ENCODE measurements at places on chromosomes 6 and 20.

DNA sequence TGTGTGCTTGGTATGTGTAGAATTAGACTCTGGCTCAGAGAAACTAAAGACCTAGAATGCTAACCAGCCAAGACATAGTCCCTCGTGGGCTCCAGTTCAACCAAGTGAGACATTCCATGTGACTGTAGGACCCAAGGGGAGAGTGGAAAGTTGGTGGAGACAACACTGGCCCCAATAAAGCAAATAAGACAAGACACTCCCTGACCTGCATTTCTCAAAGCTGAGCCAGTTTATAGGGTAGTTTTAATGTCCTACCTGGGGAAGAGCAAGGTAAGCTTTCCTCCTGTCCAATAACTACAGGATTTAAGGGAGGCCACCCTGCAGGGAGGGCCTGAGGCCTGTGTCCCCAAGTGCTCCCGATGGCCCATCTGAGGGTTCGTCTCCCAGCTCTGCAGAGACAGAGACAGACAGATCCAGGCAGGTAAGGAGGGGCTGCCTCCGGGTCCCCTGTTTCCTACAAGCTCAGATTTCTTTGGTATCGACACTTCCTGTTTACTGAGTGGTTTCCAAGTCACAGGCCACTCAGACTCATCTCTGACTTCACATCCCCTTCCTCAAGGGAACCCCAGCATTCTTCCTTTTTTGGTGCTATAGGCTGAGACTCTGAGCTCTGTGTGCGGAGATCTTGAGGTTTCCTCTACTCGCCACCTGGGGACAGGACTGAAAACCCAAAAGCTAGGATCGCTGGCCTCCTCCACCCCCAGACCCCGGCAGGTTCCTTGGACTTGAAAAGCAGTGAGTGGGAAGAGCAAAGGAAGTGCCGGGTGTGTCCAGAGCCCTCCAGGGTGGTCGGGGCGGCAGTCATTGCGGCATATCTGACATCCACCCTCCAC, 92.4 kb downstream of the PRND start:
- DNase-seq: no peak

- no peak for DNase-seq
Measured at GRCh38 chr20:59782986-59783640, 150.3 kb downstream of the SYCP2 start.

GRCh38 chr20:63701329-63702035, 5.0 kb downstream of the TNFRSF6B start:
- no peak for DNase-seq

GRCh38 chr6:35808688-35809087, 3.5 kb downstream of the LHFPL5 start:
- no peak for DNase-seq

DNA sequence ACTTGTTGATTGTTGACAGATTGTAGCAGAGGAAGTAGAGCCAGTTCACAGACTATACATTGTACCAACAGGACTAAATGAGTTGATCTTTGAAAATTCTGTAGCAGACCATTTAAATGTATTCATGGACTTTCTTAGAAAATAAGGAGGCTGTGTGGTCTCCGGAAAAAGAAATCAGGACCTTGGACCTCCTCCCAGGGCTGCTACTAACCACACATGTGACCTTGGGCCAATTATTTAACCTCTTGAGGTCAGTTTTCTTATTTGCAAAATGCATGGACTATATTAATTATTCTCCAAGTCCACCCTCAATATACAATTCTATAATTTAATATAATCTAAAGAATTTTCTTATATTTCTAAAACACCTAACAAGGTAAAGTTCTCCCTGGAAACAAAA, 492.0 kb upstream of the JAG1 start:
- DNase-seq: no peak

DNA sequence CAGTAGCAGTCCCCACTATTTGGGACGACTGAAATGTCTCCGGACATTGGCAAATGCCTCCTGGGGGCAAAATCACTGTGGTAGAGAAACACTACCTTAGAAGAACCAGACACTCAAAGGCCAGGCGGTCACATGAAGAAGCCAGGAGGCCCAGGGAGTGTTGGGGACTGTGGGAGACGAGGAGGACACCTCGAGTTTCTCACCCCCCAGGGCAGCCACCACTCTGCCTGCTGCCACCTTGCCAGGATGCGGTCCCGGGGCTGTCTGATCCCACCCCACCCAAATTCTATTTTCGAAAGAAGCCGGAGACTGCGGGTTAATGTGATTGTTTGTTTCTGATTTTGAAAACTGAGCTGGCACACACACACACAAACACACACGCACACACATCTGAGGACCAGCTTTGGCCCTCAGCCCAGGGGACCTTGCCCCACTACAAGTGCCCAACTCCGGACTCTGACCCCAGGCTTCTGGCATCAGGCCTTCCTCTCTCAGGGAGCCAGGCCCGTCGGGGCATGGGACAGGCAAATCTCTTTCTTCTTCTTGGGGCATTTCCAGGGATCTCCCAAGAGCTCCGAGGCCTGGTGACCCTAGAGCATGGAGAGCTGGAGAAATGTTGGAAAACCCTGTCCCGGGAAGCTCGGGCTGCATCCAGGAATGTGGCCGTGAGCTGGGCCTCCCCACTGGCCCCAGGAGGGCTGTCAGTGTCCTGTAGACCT, 187.5 kb upstream of the PMEPA1 start:
- no peak for DNase-seq

DNA sequence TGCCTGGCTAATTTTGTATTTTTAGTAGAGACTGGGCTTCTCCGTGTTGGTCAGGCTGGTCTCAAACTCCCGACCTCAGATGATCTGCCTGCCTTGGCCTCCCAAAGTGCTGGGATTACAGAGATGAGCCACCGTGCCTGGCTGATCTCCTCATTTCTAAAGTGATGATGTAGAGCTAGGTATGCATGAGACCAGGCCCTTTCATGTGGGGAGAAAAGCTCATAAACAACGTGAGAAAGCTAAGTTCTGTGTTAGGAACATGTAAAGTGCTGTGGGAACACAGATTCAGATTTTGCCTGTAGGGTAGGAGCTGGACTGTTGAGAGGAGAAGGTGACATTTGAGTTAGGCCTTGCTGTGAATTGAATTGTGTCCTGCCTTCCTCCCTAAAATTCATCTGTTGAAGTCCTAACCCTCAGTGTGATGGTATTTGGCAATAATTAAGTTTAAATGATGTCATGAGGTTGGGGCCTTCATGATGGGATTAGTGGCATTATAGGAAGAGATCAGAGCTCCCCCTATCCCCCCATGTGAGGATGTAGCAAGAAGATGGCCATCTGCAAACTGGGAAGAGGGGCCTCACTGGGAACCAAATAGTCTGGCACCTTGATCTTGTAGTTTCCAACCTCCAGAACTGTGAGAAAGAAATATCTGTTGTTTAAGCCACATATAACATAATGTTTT, 49.2 kb downstream of the SCAND1 start:
- no peak for DNase-seq

Data from central memory CD8-positive, alpha-beta T cell (primary cell).